ENCODE measurements at places on chromosomes 16 and 17.

GRCh38 chr17:2427910-2428309 is 27.1 kb upstream of the MNT start:
- no peak for DNase-seq

DNA sequence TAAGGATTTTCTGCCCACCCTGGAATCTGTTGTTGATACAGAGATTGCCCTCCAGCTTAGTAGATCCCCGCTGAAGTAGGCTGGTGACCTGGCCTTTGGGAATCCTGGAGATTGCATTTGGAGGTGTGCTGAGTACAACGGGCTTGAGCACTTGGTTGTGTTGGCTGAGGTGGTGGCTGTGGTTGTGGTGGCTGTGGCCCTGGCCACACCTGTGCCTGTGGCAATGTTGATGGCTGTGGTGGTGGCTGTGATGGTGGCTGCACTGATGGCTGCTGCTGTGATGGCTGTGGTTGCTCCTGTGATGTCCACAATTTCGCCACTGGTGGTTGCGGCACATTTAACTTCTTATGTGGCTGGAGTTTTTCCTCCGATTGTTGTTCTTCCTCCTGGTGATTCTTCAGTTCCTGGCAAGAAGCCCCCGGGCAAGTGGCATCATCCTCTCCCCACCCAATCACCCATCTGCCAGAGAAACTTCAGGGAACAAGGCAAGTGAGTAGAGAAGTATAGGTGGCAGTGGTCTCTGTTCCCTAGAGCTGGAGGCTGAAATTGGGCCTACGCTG is 4.2 kb downstream of the CCDC200 start:
- no peak for DNase-seq

GRCh38 chr16:58393138-58393504 is 850 bp downstream of the GINS3 start:
- DNase-seq, result no peak

- no peak for DNase-seq
Measured at GRCh38 chr16:14148569-14148968, 77.5 kb downstream of the MRTFB start.

GRCh38 chr17:79498854-79499253 is 112.0 kb downstream of the RBFOX3 start:
- no peak for DNase-seq

GRCh38 chr17:15441315-15441714 is 26.1 kb downstream of the CDRT4 start:
- no peak for DNase-seq

- DNase-seq, result no peak
Measured at GRCh38 chr16:82379551-82379950, 209.5 kb upstream of the MPHOSPH6 start.

GRCh38 chr17:63820963-63821561 is 6.2 kb upstream of the PSMC5 start:
- no peak for DNase-seq

DNA sequence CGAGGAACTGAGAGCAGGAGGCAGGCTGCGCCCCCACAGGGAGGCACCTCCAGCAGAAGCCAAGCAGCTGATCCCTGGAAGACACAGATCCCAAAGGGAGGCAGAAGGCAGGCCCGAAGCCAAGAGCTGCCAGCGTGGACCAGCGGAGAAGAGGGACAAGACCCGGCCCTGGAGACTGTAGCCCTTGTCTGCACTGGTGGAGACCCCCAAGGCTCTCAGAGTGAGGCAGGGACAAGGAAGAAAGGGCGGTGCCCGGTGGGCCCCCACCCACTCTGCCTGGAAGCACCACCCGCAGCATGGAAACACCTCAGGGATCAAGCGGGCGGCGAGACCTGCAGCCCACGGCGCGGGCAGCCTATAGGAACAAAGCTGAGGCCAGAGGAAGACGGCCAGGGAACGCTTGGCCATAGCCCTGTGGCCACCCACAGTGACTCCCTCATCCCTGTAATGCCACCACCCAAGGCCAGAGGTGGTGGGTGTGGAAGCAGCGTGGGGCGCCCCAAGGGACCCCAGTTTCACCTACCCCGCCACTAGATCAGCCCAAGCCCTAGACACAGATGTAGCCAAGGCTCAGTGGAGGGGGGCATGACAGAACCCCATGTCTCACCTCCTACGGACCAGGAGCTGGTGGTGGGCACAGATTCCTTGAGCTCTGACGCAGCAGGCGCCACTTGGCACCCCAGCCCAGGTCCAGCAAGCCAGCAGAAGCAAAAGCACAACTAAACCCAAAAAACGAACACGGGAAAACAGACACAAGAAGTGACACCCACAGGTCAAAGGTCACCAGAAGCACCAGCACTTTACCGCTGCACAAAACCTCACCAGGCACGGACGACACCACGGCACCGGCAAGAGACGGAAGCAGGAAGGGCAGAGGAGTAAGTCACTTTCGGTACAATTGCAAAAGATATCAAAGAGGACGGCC is 2.9 kb upstream of the SIRT7 start:
- DNase-seq, result no peak

DNA sequence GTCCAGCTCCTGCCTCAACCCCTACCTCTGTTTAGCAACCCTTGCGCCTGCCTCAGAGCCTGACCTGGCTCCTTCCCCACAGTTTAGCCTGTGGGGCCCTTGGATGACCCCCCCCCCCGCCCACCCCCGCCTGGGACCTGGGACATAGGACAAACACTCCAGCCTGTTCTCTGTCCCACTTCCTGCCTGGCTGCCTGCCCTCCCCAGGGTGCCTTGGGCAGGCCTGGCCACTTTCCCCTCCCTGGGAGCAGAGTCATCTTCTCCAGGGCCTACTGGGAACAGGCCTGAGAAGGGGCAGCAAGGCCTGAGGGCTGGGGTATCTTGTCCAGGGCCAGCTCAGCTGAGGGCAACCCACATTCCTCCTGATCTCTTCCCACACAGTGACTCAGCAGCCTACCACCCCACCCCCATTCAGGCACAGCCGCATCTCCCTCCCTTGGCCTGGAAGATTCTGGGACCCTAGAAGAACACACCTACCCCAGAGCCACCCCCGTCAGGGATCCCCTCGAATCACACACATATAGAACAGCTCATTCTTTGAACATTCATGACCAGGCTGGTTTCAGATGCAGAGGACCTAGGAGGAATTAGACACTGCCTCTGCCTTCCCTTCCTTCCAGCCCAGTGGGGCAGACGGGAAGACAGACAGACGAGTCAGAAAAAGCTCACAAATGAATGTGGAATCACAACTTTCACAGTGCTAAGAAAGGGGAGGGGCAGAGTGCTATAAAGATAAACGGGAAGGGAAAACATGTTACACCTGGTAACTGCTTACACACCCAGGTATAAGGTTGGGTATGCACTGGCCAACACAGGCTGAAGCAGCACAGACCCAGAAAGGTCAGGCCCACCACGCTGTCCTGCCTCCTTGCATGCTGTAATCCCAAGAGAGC is 6.0 kb downstream of the FHOD1 start:
- DNase-seq, result no peak

DNA sequence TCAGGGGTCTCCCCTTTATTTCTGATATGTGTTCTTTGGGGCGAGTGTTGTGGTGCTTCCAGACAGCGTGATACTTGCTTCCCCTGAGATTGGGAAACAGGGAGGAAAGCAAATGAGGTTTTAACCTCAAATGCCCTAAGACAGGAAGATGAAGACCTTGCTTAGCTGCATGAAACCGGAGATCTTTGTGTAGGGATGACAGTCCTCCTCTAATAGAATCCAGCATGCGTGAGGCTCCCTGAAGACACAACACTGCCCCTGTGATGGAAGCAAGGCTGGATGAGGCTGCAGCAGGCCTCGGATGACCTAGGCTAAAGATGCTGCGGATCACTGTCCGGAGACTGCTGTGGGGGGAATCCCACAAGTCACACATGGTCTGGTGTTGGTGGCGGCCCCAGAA is 491.0 kb downstream of the CDH13 start:
- DNase-seq, result no peak

- no peak for DNase-seq
Measured at GRCh38 chr17:61411261-61412142, 11.9 kb downstream of the TBX2 start.

DNA sequence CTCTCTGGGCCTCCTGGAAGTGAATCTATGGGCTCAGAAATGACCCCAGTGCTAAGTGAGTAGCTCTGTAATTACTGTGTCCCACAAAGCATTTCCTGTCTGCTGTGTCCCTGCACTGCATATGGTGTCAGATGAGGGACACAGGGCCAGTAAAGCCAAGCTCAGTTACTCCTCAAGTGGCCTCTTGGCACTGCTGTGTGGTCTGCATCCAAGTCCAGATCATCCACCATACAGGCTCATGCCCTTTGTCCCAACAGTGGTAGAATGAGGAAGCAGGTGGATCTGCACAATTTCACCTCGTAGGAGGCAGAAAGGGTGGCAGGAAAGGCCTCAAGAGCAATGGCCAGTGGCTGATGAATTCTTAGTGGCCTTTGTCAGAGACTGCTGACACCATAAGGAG is 146.8 kb downstream of the SOX9 start:
- no peak for DNase-seq

GRCh38 chr17:67055041-67055443 is 10.7 kb downstream of the CACNG1 start:
- DNase-seq, result no peak

DNA sequence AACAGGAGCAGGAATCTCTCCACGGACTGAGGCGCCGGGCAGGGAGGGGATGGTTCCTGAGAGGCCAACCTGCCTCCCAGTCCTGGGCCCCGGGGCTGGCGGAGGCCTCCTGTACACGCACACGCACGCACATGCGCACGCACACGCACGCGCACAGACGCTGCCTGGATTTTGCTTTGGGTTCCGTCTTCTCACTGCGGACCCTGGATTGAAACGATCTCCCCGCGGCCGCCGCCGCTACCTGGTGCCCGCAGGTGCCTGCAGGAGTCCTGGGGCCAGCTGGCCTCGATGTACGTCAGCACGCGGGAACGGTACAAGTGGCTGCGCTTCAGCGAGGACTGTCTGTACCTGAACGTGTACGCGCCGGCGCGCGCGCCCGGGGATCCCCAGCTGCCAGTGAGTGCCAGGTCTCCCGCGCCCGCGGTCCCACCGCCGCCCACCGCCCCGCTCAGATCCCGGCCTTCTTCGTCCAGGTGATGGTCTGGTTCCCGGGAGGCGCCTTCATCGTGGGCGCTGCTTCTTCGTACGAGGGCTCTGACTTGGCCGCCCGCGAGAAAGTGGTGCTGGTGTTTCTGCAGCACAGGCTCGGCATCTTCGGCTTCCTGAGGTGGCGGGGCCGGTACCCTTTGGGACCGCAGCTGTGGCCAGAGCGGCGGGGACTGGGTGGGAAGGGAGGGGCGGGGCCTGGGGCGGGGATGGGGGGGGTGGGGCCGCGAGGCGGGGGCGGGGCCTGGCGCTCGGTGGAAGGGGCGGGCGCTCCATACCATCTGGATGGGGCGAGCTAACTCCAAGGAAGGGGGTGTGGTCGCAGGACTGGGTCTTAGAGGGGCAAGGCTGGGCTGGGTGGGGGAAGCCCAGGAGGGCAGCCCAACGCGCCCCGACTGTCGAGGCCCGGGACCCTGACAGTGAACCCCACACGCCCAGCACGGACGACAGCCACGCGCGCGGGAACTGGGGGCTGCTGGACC is 12.3 kb downstream of the CES4A start:
- peak; percentile 55 for DNase-seq

DNA sequence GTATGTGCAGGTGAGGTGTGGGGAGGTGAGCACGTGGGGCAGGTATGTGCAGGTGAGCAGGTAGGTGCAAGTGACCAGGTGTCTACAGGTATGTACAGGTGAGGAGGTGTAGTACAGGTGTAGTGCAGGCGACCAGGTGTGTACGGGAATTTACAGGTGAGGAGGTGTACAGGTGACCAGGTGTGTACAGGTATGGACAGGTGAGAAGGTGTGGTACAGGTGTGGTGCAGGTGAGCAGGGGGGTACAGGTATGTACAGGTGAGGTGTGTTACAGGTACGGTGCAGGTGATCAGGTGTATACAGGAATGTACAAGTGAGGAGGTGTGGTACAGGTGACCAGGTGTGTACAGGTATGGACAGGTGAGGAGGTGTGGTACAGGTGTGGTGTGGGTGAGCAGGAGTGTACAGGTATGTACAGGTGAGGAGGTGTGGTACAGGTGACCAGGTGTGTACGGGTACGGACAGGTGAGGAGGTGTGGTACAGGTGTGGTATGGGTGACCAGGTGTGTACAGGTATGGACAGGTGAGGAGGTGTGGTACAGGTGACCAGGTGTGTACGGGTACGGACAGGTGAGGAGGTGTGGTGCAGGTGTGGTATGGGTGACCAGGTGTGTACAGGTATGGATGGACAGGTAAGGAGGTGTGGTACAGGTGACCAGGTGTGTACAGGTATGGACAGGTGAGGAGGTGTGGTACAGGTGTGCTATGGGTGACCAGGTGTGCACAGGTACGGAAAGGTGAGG is 12.8 kb upstream of the DBNDD1 start:
- DNase-seq, result no peak

DNA sequence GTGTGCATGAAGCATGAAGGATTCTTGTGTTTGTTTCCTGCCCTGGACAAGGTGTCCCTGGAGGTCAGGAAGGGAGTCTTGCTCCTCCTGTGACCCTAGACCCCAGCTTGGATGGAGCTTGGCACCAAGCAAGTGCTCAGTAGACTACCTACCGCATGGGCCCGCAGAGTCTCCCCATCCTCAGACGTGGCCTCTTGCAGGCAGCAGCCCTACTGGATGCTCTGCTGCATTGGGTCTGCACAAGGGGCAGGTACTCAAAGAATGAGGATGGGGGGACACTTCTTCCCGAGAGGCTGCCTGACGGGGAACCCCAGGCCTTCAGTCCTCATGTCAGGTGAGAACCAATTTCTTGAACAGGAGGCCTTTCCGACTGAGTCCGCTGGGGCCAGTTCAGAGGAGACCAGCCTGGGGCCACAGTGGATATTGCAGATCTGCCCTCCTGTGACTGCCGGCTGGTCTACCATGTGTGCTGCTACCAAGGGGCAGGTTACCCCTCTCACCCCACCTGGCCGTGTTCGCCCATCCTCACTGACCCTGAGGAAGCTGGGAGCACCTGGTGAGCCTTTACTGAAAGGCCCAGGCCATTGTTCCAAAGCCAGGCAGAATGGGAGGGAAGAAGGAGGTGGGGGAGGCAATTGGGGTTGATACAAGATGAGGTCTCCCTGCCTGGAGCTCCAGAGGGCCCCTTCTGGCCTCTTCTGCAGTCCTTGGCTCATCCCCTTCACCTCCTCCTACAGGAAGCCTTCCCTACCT is 206.3 kb downstream of the RAB11FIP4 start:
- DNase-seq, result no peak

DNA sequence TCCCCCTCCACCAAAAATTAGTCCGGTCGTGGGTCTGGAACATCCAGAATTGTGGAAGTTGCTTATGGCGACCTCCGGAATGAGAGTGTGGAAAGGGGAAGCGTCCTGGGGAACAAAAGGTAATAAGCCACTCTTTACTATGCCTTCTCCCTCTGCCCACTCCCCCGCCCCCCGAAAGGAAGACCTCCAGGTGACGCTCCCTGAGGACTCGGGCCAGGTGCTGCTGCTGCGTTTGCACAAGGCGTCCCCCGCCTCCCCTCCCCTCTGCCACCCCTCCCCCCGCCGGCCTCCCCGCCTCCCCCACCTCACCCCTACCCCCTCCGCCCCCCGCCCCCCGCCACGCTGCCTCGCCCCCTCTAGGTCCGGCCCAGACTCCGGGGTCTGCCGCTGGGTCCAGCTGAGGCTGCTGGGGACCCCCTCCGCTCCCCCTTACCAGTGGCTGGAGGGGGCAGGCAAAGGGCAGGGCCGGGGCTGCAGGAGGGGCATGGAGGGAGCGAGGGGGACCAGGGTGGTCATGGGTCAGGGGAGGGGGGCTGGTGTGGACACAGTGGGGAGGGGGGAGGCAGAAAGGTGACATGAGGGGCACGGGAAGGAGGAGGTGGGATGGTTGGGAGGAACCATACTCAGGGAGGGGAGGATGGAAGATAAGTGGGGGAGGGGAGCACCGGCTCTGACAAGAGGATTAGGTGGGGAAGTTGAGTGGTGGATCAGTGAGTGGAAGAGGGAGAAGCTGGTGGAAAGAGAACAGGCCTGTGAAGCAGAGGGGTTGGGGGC is 23.6 kb downstream of the ALOX12B start:
- no peak for DNase-seq
